ENCODE measurements at places on chromosomes 16 and 17. TPM values are rescaled to one million over a fixed set of nuclear protein-coding genes. Genes with fewer than 3 reads are reported as not detected.

GRCh38 chr16:87332150-87332549, 15.0 kb upstream of the C16orf95 start:
- peaks cover 8% of the 10 kb centered on the region for H3K36me3 ChIP-seq
- no peaks in the 10 kb centered on the region for H3K27me3 ChIP-seq
- no peak overlapping the region for H3K4me3 ChIP-seq
- DNase-seq, result no peak
- H3K27ac ChIP-seq, result no peak overlapping the region

- no peak for DNase-seq
- H3K4me1 ChIP-seq, result no peaks in the 10 kb centered on the region
- H3K4me3 ChIP-seq, result no peak overlapping the region
- no peak overlapping the region for H3K27ac ChIP-seq
- no peaks in the 10 kb centered on the region for H3K36me3 ChIP-seq
These were observed 64.5 kb upstream of the RBFOX1 start for GRCh38 chr16:7268182-7268581.

DNA sequence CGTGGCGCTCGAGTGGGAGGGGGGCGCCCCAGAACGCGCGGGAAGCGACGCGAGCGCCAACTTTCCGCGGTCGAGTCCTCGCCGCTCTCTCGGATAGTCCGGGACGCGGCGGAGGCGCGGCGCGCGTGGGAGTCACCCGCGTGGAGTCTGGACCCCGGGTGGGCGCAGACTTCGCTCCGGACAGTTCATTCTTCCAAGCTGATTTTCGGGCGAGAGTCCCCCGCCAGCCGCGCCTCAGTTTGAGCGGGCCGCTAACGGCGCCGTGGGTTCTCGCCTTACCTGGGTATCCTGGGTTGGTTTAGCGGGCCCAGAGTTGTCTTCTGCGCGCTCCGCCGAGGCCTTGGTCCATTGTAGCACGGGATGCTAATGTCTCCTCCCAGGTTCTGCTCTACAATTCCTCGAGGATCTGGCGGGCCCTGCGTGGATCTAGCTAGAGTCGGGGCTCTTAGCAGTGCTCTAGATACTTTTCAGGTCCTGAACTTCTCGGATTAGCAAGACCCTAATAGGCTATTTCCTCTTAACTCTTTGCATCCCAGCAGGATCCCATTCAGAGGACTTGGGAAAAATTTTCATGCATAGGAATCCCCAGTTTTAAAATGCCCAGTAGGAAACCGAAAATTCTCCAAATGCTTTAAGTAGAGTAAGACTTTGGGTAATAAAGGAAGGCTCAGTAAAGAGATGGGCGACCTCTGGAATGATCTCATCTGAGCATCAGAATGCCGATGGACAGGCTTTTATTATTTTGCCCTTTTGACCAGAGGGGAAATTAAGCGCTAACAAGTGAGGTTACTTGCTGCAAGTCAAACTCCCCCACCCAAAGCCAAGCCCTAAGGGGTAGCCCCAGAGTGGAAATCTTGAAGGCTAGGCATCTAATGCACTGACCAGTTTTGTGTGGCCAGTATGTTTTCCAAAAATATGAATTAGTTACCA, 537 bp upstream of the GJC1 start:
- no peak overlapping the region for H3K27ac ChIP-seq
- no peak for DNase-seq
- H3K4me3 ChIP-seq, result no peak overlapping the region
- H3K27me3 ChIP-seq, result peaks cover 35% of the 10 kb centered on the region

DNA sequence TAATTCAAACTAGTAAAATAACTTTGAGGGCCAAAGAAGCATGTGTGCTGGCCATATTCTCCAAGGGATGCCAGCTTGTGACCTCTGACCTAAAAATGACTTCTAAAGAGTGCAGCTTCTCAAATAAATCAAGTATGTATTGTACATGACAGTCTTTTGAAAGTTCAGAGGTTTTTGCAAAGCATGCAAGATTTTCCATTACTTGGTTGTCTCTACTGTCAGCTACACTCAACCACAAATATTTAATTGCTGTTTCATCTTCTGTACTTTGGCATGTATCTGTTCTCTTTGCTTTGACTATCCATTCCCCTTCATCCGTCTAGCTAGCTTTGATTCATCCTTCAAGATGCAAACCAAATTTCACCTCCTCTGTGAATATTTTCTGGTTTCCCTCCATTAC, 121.9 kb upstream of the HS3ST2 start:
- DNase-seq, result no peak
- H3K4me1 ChIP-seq, result no peaks in the 10 kb centered on the region
- H3K36me3 ChIP-seq, result no peaks in the 10 kb centered on the region
- H3K4me3 ChIP-seq, result no peak overlapping the region

GRCh38 chr17:61483778-61484116, 31.5 kb downstream of the TBX4 start:
- no peaks in the 10 kb centered on the region for H3K4me1 ChIP-seq
- no peaks in the 10 kb centered on the region for H3K27me3 ChIP-seq
- H3K27ac ChIP-seq, result no peak overlapping the region
- H3K4me3 ChIP-seq, result no peak overlapping the region

- no peaks in the 10 kb centered on the region for H3K4me1 ChIP-seq
- no peaks in the 10 kb centered on the region for H3K36me3 ChIP-seq
- H3K27ac ChIP-seq, result no peak overlapping the region
- no peak for DNase-seq
These were observed 392.0 kb upstream of the DYNLRB2 start for GRCh38 chr16:80148826-80149225.

Gene RAPGEFL1
- 5.7 TPM for total RNA-seq

Gene SLC13A5
- not detected for total RNA-seq

Data from CD8-positive, alpha-beta memory T cell (primary cell).